ENCODE measurements at places on chromosomes 1 and 21. TPM values are rescaled to one million over a fixed set of nuclear protein-coding genes. Genes with fewer than 3 reads are reported as not detected.
A peak's percentile ranks its signal among the peaks of the same experiment; 100 is the strongest.

LORICRIN gene
- not detected for total RNA-seq

WNT3A gene
- not detected for total RNA-seq

SLAMF9 gene
- not detected for total RNA-seq

KLF17 gene
- total RNA-seq, result not detected

PADI2 gene
- total RNA-seq, result not detected

SPATA46 gene
- not detected for total RNA-seq

SVBP gene
- 19.2 TPM for total RNA-seq

HAO2 gene
- total RNA-seq, result not detected

LHX4 gene
- not detected for total RNA-seq

CD53 gene
- total RNA-seq, result 659 TPM

- no peaks in the 10 kb centered on the region for H3K27me3 ChIP-seq
- H3K4me3 ChIP-seq, result no peak overlapping the region
- DNase-seq, result no peak
Measured at GRCh38 chr1:184698016-184698415, 56.6 kb downstream of the EDEM3 start.

- no peaks in the 10 kb centered on the region for H3K36me3 ChIP-seq
- no peak overlapping the region for H3K4me3 ChIP-seq
- no peak for DNase-seq
Measured at GRCh38 chr1:25712299-25712970, 87.6 kb upstream of the SELENON start.

GRCh38 chr1:159580340-159580739 is 7.3 kb upstream of the APCS start:
- no peak for DNase-seq
- no peak overlapping the region for H3K27ac ChIP-seq
- no peaks in the 10 kb centered on the region for H3K4me1 ChIP-seq
- H3K27me3 ChIP-seq, result peaks cover 6% of the 10 kb centered on the region
- no peak overlapping the region for H3K4me3 ChIP-seq
- no peaks in the 10 kb centered on the region for H3K36me3 ChIP-seq

GRCh38 chr1:169868978-169869377 is 24.7 kb downstream of the SCYL3 start:
- H3K4me1 ChIP-seq, result peaks cover 3% of the 10 kb centered on the region
- no peak overlapping the region for H3K4me3 ChIP-seq
- peaks cover 91% of the 10 kb centered on the region for H3K36me3 ChIP-seq
- H3K27ac ChIP-seq, result no peak overlapping the region
- DNase-seq, result no peak
- H3K27me3 ChIP-seq, result no peaks in the 10 kb centered on the region

GRCh38 chr1:67552336-67552759 is 122.1 kb upstream of the SERBP1 start:
- DNase-seq, result no peak
- no peaks in the 10 kb centered on the region for H3K4me1 ChIP-seq
- H3K27me3 ChIP-seq, result peaks cover 12% of the 10 kb centered on the region
- H3K4me3 ChIP-seq, result no peak overlapping the region
- H3K36me3 ChIP-seq, result no peaks in the 10 kb centered on the region

- H3K36me3 ChIP-seq, result peaks cover 27% of the 10 kb centered on the region
- H3K4me3 ChIP-seq, result no peak overlapping the region
- DNase-seq, result no peak
- peaks cover 8% of the 10 kb centered on the region for H3K4me1 ChIP-seq
- H3K27me3 ChIP-seq, result no peaks in the 10 kb centered on the region
Measured at GRCh38 chr21:31230937-31231336, 113.1 kb downstream of the TIAM1 start.

- no peaks in the 10 kb centered on the region for H3K36me3 ChIP-seq
- no peak overlapping the region for H3K27ac ChIP-seq
- peaks cover 22% of the 10 kb centered on the region for H3K4me1 ChIP-seq
- H3K27me3 ChIP-seq, result peaks cover 2% of the 10 kb centered on the region
- no peak for DNase-seq
- H3K4me3 ChIP-seq, result no peak overlapping the region
Measured at GRCh38 chr1:206895837-206896242, 1.4 kb upstream of the IL24 start.

DNA sequence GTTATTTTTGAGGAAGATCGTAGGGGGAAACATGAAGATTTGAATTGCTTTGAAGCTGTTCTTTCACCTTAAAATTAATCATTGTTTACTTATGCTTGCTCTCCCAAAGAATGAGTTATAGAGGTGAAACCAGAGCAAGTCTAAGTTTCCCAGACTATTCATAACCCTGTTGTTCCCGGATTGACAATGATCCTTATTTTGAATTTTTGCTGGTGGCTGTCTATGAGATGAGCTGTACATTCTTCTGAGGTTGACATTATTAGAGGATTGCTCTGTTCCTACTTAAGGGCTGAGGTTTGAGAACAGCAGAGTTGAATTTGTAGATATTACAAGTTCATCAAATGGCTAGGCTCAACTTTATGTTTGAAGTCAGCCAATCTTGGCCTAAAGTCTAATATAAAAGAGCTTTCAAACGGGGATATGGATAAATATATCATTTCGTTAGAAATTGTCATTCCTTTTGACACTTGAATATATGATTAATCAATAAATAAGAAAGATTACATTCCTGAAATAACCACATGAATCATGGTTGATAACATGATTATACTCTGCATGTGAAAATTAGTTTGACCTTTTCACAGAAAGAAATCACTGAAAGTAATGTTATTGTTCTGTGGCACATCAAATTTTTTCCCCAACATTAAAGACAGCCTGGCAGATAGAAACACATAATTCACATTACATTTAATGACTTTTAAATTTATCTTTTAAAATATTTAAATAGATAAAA is 19.1 kb upstream of the PDE4B start:
- no peak overlapping the region for H3K27ac ChIP-seq
- no peak for DNase-seq
- H3K4me3 ChIP-seq, result no peak overlapping the region
- peaks cover 8% of the 10 kb centered on the region for H3K27me3 ChIP-seq
- H3K4me1 ChIP-seq, result peaks cover 11% of the 10 kb centered on the region

- H3K36me3 ChIP-seq, result no peaks in the 10 kb centered on the region
- H3K4me1 ChIP-seq, result peaks cover 2% of the 10 kb centered on the region
- no peak for DNase-seq
- H3K27me3 ChIP-seq, result peaks cover 13% of the 10 kb centered on the region
Measured at GRCh38 chr1:22177354-22178003, 34.6 kb upstream of the WNT4 start.

DNA sequence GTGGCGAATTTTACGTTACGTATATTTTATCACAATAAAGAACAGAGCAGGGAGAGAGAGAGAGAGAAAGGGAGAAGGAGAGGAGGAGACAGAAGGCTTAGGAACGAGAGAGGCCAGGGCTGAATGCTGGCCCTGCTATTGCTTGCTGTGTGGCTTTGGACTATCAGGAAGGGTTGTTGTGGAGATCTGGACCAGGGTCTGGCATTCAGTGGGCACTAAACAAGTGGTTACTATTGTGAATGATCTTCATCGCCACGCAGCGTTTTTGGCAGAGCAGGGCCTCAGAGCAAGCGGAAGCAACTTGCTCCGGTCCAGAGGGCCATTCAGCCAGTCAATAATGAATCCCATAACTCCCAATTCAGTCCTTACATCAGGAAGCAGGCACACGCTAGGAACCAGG is 26.4 kb downstream of the PIK3C2B start:
- no peak overlapping the region for H3K4me3 ChIP-seq
- no peaks in the 10 kb centered on the region for H3K27me3 ChIP-seq
- no peak overlapping the region for H3K27ac ChIP-seq
- H3K36me3 ChIP-seq, result peaks cover 41% of the 10 kb centered on the region
- peaks cover 27% of the 10 kb centered on the region for H3K4me1 ChIP-seq
- no peak for DNase-seq

- no peak overlapping the region for H3K27ac ChIP-seq
- H3K4me3 ChIP-seq, result no peak overlapping the region
- no peak for DNase-seq
- peaks cover 9% of the 10 kb centered on the region for H3K4me1 ChIP-seq
- H3K36me3 ChIP-seq, result no peaks in the 10 kb centered on the region
Measured at GRCh38 chr21:39037807-39038405, 145.3 kb downstream of the PSMG1 start.

DNA sequence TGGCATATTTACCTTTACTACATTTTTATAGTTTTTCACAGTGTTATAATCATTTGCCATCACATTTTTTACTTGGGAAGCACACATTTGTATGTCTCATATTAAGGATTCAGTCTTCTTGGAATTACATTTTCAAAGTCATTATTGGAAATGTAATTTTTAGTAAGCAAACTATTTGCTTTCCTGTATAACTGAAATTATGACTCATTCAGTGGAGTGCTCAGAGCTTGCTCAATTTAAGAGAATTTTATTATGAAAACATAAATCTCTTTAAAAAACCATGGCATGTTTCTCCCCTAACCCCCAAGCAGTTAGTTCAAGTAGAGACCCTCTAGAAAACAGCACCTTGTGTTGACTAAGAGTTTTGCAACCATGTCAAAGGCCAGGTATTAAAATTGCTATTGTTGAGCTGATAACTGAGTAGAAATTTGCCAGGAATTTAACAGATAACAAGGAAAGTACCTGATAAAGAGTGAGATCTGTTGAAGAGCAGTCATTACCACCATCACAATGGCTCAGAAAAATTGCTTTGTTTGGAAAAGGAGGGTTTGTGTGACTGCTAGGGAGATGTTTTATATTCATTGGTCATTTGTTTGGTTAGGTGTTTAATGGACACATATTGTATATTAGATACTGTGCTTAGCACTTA is 105.9 kb downstream of the KCNK2 start:
- H3K27me3 ChIP-seq, result no peaks in the 10 kb centered on the region
- no peak for DNase-seq
- no peaks in the 10 kb centered on the region for H3K36me3 ChIP-seq
- H3K27ac ChIP-seq, result no peak overlapping the region

DNA sequence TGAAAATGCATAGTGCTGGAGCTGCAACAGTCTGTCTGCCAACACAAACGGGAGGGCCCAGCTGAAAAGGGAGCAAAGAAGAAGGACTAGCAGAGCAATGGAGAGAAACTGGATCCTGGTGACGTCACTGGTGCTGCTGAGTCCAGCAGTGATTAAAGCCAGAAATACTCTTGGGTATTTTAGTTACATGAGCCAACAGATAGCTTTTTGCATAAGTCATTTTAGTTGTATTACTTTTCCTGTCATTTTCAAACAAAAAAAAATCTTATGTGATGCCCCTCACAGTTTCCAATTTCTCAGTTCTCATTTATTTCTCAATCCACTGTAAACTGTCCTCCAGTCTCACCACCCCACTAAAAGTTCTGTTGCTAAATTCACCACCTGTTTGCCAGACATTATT is 38.7 kb upstream of the NEK7 start:
- peaks cover 7% of the 10 kb centered on the region for H3K27me3 ChIP-seq
- DNase-seq, result no peak
- no peaks in the 10 kb centered on the region for H3K36me3 ChIP-seq
- H3K4me1 ChIP-seq, result no peaks in the 10 kb centered on the region

DNA sequence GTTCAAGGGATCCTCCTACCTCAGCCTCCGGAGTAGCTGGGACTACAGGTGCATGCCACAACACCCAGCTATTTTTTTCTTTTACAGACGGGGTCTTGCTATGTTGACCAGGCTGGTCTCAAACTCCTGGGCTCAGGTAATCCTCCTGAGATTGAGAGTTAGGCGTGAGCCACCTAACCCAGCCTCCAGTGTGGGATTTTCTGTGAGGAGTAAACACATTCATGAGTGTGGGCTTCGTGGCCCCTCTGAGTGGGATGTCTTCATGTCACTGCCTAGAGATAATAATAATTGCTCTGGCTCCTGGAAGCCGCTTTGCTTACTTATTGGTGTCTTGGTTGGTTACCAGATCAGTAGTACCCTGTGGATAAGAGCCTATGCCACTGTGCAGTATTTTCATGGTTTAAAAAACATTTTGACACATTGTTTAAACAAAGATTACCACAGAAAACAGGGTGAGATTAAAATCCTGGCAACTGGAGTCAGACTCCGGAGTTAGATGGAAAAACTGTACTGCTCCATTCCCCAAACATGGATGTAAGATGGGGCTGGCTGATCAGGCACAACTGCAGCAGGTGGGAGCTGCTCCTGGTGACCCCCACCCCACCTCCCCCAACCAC is 159.1 kb upstream of the RAB4A start:
- no peak overlapping the region for H3K4me3 ChIP-seq
- no peak for DNase-seq
- no peak overlapping the region for H3K27ac ChIP-seq
- H3K36me3 ChIP-seq, result no peaks in the 10 kb centered on the region
- H3K27me3 ChIP-seq, result peaks cover 4% of the 10 kb centered on the region

- no peaks in the 10 kb centered on the region for H3K4me1 ChIP-seq
- no peak overlapping the region for H3K27ac ChIP-seq
- H3K27me3 ChIP-seq, result no peaks in the 10 kb centered on the region
Measured at GRCh38 chr1:97647776-97648175, 273.1 kb downstream of the DPYD start.

DNA sequence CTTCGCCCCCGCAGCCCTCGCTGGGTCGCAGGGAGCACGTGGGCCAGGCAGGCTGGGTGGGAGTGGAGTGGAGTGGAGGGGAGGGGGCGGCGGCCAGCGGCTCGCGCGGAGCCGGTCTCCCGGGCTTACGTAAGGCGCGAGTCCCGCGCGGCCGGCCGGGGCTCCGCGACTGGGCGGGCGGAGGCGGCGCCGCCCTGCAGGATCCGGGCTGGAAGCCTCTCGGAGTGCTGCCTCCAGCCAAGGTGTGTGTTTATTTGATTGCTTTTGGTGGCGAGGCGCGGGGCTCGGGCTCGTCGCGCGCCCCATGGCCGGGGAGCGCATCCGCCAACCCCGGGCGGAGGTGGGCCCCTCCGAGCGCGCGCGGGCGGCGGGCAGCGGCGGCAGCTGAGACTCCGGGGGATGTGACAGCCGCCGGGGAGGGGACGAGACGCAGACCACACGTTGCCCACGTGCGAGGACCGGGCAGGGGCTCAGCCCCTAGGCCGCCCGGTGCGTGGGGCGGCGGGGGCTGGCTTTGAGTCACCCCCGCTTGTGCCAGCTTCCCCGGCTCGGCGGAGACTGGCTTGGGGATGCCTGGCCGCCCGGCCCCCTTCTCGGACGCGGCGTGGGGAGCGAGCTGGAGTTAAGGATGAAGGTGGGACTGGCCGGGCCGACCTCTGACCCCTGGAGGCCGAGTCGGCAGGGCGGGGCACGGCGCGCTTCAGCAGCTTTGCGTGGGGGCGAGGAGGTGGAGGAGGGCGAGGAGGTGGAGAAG is 402 bp upstream of the AK4 start:
- peak overlapping the region; percentile 81 for H3K4me3 ChIP-seq
- H3K27ac ChIP-seq, result no peak overlapping the region
- peak; percentile 57 for DNase-seq
- peaks cover 18% of the 10 kb centered on the region for H3K36me3 ChIP-seq

DNA sequence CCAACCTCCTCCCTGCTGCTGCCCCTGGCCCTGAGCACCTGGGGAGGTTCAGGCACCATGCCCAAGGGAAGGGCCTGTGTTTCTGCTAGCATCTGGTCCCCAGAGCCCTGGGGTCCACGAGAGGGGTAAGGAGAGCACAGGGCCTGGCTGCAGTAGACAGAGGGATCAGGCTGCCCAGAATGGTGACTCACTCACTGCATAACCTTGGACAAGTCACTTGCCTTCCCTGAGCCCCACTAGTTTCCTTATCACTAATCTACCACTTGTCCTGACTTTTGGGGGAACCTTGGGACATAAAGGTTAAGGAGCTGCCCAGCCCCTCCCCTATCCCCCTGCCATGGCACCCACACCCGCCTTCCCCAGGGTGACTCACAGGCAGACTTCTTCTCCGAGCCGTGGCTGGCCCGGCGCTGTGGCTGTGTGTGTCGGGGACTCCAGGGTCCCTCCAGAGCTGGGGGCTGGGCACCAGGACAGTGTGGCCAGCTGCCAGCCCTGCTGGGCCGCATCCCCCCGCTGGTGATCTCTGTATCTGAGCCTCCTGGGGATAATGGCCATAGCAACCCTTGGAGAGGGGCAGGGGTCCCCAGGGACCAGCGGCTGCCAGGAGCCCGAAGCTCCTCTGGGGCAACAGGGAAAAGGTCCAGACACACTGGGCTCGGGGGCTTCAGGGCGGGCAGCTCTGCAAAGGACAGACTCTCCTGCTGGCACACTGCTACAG is 4.0 kb downstream of the ARHGEF19 start:
- H3K36me3 ChIP-seq, result no peaks in the 10 kb centered on the region
- H3K27me3 ChIP-seq, result peaks cover 4% of the 10 kb centered on the region
- H3K27ac ChIP-seq, result no peak overlapping the region
- H3K4me3 ChIP-seq, result no peak overlapping the region
- peaks cover 19% of the 10 kb centered on the region for H3K4me1 ChIP-seq
